ENCODE measurements at places on chromosomes 1 and 21.

DNA sequence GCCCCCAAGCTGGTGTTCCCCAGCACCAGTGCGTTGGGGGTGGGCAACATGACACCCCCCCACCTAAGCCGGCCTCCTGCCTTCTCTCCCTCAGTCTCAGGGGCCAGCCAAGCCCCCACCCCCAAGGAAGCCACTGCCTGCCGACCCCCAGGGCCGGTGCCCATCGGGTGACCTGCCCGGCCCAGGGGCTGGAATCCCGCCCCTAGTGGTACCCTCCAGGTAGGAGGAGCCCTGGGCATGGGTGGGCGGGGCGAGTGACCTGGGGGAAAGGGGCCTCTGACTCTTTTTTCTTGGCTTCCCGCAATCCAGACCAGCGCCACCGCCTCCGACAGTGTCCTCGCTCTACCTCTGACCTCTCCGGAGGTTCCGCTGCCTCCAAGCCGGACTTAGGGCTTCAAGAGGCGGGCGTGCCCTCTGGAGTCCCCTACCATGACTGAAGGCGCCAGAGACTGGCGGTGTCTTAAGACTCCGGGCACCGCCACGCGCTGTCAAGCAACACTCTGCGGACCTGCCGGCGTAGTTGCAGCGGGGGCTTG, 1.3 kb upstream of the EFNA4 start:
- no peak for DNase-seq

DNA sequence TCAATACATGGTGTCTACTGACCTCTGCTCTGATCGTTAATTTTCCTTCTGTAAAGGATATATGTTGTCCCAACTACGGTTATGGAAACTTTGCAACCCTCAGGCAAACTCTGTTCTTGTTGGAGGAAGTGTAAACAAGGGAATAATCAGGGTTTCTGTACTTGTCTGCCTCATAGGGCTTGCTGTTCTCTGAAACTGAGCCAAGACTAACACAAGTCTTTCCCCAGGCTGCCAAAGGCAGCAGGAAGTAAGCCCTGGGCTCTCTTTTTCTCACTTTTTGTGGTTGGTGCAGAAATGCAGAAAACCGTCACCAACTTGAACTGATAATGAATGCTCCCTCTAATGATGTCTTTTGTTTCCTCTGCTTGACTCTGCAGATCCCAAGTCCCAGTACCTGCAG, 7.6 kb downstream of the CYP4X1 start:
- DNase-seq, result no peak

- peak; percentile 48 for DNase-seq
These were observed 28.1 kb downstream of the PADI4 start for GRCh38 chr1:17335821-17336710.

GRCh38 chr1:97145321-97145956, 423.9 kb downstream of the PTBP2 start:
- no peak for DNase-seq

GRCh38 chr1:220511785-220512184, 16.2 kb upstream of the MARK1 start:
- DNase-seq, result no peak

- DNase-seq, result no peak
These were observed 227.8 kb upstream of the RAB4A start for GRCh38 chr1:229043115-229043514.

DNA sequence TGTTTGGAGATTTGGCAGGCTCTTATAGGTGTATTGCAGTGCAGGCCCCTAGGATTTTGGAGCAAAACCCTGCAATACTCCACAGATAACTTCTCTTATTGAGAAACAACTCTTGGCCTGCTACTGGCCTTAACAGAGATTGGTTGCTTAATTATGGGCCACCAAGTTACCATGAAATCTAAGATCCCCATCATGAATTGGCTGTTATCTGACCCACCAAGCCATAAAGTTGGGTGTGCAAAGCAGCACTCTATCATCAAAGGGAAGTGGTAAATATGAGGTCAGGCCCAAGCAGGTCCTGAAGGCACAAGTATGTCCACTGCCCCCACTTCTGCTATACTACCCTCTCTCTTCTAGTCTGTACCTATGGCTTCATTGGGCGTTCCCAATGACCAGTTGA, 130.0 kb upstream of the TNFSF4 start:
- DNase-seq, result no peak

- DNase-seq, result no peak
These were observed 3.7 kb downstream of the GJB4 start for GRCh38 chr1:34763142-34763781.

DNA sequence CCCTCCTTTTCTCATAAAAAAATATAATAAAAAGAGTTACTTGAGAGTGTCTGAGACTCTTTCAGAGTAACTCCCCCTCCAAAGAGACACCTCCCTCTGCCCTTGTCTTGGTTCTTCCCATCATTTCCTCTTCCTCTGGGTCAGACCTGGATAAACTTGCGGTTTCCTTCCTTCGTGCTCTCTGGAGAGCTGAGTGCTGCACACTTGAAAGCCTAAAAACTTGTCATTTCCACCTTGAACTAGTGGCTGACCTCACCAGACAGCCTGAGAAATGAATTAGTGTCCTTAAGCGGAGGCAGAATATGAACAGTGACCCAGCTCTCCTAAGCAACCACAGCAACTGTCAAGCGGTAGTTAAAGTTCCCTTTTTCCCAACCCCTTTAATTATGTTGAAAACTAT, 88.4 kb upstream of the PROX1 start:
- DNase-seq, result no peak

DNA sequence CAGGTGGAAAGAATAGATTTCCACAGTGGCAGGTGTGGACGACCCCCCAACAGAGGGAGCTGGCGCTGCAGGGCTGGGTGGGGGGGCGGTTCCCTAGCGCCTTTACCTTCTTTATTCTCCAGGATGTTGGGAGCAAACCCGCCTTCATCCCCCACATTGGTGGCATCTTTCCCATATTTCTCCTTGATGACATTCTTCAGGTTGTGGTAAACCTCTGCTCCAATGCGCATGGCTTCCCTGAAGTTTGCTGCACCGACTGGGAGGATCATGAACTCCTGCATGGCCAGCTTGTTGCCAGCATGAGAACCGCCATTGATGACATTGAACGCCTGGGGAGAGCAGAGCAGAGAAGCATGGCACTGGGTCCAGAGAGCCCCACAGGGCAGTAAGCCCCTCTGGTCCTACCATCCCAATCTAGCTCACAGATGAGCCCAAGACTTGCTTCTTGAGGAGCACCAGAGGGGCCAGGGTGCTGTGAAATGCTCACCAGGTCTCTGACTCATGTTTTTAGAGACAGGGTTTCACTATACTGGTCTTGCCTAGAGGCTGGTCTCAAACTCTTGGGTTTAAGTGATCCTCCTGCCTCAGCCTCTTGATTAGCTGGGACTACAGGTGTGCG, 12.2 kb downstream of the ENO1 start:
- no peak for DNase-seq

All from activated T-cell treated with anti-CD3 and anti-CD28 coated beads for 24 hours (primary cell).